Pulmonary artery endothelial cell (primary cell): ENCODE measurements at places on chromosomes 5 and 9.

DNA sequence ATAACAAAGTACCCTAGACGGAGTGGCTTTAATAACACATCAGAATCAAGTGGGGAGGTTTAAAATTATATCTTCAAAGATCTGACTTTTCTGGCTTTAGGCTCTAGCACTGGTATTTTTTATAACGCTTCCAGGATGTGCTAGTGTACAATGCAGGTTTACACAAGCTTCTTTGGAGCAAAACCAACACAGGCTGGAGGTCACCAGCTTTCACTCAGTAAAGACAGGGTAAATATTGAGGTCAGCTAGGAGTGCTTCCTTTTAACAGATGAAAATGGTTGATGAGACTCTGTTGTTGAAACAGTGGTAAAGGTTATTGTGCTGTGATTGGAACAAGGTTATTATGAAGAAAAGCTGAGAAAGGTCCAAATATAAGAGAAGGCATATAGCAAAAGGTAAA is 414.2 kb downstream of the TAF11L14 start:
- DNase-seq = no peak

DNA sequence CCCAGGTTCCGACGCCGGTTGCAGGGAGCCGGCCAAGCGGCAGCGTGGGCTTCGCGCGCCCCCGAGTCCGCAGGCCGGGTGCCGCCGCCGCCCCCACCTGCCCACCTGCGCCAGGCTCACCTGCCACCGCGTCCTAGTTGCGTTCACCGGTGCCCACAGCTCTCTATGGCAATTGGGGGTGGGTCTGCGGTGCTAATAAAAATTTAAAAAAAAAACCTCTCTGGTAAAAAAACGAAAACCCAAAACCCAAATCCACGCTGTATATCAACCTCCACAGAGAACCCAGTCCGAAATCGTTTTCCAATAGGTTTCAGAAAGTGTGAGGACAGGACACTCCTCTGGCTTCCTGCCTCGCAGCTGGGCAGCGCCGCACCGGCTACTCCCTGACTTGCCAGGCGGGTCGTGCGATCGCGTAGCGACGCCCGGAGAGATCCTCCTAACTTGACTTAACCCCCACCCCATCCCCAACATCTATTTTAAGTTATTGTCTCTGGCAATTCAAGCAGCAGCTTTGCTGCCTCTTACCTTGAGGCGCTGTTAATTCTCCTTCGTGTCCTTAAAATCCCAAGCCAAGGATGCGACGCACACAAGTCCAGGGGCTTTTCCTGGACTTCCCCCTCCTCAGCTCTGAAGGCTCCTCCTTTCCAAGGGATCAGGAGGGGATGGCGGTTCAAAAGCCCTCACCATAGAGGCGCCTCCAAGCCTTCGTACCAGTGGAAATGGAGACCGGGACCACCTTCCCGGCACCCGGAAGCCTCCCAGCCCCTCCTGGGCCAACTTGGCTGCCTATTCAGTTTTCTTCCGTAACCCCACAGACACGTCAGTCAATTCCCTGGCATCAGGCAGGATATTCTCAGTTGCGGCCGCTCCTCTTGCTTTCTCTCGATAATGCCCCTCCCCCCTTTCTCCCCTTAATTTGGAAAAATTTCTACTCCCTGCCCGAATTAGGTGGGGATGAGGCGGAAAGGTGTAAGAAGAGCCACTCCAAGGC is 1639.4 kb upstream of the C9orf72 start:
- no peak for DNase-seq

- no peak for DNase-seq
Measured at GRCh38 chr5:122374110-122374509, 62.1 kb downstream of the SNCAIP start.

DNA sequence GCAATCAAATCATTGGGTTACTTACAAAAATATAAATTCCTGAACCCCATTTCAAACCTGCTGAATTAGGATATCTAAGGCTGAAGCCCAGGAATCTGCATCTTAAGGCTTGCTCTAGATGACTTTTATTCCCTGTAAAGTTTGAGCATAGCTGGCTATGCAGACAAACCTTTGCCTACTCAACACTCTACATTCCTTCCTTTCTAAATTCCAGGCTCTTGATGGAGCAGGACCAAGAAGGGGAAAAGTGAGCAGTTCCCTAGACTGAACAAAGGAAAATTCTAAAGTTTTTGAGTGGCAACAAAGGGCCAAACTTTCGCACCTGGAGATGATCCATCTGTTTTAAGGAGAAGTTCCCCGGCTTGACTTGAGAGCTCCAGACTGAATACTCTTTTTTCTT is 9.8 kb upstream of the ADRA1B start:
- no peak for DNase-seq

DNA sequence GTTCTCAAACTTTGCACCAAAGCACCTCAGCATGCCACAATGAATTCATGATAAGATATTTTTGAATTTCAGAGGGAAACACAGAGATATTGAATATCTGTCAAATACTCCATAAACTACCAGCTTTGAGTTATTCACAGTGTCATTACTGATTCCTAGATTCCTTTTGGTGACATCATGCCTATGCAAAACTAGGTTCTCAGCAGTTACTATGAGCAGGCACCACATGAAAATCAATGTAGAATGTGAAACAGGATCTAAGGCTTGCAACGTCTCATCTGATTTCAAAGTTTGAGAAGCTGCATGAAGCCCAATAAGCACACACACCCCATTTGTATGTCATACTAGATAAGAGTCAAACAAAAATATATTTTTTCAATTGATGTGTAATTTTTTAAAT is 426.5 kb downstream of the NR2F1-AS1 start:
- no peak for DNase-seq

DNA sequence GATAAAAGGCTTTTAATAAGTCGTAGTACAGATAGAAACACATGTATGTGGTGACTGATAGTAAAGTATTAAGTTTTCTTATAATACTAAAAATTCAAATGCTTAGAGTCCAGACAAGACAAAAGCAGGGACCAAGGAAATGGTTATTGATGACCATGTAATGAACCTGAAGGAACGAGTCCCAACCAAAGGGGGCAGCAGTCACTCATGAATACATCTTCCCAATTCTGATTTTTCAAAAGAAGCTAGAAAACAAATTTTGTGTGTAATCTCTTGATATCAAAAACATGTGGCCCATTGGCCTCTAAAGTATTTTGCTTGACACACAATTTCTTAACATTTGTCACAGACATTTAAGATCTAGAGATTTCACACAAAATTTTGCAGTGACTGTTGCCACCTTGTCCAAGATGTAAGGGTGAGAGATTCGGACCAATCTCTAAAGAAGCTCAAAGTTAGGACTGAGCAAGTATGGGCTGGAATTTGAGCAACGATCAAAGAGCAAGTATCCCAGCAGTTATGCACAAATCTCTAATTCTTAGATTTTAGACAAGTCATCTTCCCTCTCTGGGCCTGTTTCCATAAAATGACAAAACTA is 66.8 kb downstream of the ARL15 start:
- no peak for DNase-seq

DNA sequence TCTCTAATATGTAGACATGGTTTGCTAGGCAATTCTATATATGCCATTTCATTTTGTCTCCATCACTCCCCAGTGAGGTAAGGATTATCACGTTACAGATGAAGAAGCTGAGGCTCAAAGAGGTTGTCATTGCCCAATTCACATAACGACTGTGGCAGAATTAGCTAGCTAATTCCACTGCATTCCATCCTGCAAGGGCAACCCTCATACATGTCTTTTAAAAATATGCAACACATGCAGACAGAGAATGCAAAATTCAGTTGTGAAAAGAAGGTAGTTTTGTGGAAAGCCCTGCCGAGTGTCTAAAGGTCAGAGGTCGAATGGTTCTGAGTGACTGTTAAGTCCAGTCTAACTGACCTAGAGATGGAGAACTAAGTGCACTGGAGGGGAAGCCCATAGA is 219.2 kb downstream of the PAPPA start:
- no peak for DNase-seq

- DNase-seq = no peak
Measured at GRCh38 chr9:27497883-27498417, 26.1 kb upstream of the IFNK start.

- no peak for DNase-seq
Measured at GRCh38 chr5:78984439-78985115, 533 bp downstream of the ARSB start.

- DNase-seq = no peak
Measured at GRCh38 chr9:88387036-88387551, 1.1 kb upstream of the SPIN1 start.

DNA sequence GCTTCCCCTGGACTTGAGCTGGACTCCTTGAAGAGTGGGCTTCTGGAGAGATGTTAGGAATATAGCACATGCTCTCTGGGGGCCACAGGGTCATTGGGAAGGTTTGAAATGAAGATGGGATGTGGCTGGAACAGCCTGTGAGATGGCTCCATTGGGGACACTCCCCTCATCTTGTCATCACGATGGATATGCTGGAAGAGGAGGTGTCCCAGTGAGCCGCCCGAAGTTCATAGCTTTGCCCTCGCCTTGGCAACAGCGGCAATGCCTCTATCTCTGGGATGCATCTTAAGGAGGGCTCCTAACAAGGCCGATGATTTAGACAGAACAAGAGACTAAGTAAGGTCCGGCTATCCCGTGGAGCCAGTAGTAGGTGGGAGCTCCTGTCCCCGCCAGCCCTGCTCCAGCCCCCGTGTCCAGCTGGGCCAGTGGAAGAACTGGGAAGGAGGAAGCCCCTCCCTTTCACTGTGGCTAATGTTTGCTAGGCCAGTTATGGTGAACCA is 23.9 kb downstream of the AMBP start:
- DNase-seq = no peak

DNA sequence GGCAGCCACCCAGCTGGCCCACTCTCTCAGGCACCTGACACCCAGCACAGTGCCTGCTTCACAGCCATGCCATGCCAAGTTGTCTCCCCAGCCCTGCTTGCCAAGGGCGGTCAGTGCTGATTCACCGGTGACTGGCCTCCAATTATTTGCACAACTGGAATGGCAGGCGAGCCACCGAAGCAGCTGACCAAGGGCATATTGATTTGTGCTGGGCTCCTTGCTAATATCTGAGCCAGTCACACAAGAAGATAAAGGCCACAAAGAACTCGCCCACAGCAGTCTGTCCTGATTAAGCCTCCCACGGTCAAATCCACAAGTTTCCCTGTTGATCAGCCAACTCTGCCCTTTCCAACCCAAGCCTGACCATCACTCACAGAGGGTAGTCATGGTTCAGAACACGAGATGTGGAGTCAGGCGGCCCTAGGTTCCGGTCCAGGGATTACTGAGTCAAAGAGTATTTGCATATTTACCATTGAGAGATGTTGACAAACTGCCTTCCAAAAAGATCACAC is 6.4 kb upstream of the EEIG1 start:
- no peak for DNase-seq

- no peak for DNase-seq
Measured at GRCh38 chr5:58317009-58317408, 142.9 kb downstream of the PLK2 start.

GRCh38 chr5:96742538-96742937 is 65.2 kb downstream of the ERAP1 start:
- no peak for DNase-seq

GRCh38 chr5:83485842-83486241 is 14.3 kb downstream of the VCAN start:
- DNase-seq = no peak

GRCh38 chr5:40374853-40375252 is 304.9 kb upstream of the PTGER4 start:
- peak; percentile 3 for DNase-seq

- no peak for DNase-seq
Measured at GRCh38 chr5:7425830-7426229, 29.9 kb downstream of the ADCY2 start.

GRCh38 chr5:130912088-130912487 is 253.0 kb downstream of the HINT1 start:
- DNase-seq = no peak

- DNase-seq = no peak
Measured at GRCh38 chr5:154316223-154316935, 125.8 kb downstream of the GALNT10 start.

DNA sequence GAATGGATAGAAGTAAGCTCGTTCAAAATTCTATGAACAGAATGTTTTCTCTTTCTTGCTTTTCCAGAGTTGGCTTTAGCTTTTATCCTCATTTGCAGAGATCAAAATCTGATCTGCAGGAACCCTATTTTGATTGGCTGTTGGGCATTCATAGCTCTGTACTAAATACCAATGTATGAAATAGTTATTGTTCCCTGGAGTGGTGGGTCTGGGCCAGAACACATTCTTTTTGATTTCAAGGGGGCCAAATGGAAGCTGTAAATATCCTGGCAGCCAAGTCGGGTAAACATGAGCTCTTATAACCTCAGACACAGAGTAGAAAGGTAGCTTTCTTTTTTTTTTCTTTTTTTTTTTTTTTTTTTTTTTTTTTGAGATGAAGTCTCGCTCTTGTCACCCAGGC is 241.5 kb downstream of the PDZD2 start:
- no peak for DNase-seq

DNA sequence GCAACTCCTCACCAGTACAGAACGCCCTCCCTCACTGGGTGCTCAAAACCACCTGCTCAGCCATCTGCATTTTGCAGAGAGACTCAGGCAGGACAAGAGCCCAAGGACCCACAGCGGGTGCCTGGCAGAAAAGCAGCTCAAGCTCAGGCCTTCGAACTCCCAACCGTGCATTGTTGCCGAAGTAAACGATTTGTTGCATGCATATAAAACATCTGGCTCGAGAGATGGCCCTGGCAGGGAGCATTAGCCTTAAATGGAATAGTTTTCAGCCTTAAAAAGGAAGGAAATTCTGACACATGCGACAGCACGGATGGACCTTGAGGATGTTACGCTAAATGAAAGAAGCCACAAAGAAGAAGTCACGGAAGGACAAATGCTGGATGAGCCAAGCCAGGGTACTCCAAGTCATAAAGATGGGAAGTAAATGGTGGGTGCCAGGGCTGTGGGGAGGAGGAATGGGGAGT is 160.4 kb upstream of the PHYKPL start:
- DNase-seq = no peak

GRCh38 chr9:110801426-110801825 is 132.8 kb downstream of the MUSK start:
- DNase-seq = no peak
